ENCODE measurements at places on chromosomes 11 and 22.

GRCh38 chr11:10580623-10581022 is 12.2 kb upstream of the LYVE1 start:
- no peak for DNase-seq

- no peak for DNase-seq
Measured at GRCh38 chr11:126188332-126189108, 22.9 kb downstream of the RPUSD4 start.

DNA sequence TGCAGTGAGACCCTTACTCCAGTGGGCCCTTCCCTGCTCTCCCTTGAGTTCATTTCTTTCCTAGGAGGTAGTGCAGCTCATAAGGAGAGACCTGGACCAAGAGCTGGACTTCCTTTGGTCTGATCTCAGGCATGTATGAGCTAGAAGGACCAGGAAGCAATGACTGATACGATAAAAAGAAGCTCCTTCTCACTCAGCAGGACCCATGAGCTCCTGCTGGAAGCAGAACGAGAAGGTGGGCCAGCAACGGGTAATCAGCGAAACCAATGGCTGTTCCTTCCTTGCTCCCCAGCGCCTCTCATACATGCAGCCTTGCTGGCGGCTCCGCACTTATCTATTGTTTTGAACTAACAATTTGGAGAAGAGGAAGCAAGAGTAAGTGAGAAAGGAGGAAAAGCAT is 56.8 kb downstream of the RPUSD4 start:
- DNase-seq: no peak

DNA sequence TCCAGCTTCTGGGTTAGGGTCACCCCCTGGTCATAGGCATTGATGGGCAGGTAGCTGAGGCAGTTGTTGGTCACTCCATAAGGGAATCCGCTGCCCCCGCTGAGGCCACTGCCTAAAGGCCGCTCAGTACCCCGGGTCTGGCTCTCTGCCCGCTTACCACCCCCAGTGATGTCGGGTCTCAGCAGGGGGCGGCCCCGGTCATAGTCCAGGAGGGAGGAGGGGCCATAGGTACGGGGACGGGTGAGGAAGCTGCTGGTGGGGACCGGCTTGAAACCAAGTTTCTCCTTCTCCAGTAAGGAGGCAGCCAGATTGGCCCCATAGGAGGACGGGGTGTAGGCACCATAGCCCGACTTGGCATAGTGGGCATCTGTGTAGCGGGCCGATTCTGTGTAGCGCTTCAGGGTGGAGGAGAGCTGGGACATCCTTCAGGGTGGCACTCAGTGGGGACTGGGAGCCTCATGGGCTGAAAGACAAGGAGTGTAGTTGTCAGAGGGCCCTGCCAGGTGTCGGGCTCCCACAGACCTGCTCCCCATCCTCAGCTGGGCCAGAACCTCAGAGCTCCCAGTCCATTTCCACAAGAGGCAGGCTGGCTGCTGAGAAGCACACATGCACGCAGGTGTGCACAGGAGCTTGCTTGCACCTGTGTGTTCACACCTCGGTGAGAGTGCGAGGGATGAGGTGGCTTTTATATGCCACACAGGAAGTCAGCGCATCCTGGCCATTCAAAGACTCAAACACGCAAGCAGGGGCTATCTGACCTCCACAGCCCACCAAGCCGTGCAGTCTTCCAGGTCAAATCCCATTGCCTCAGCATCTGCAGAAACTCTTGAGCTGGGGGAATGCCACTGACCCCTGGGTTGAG is 8.2 kb downstream of the USP2 start:
- DNase-seq: no peak

- no peak for DNase-seq
Measured at GRCh38 chr22:42879371-42880021, 22.4 kb upstream of the ARFGAP3 start.

DNA sequence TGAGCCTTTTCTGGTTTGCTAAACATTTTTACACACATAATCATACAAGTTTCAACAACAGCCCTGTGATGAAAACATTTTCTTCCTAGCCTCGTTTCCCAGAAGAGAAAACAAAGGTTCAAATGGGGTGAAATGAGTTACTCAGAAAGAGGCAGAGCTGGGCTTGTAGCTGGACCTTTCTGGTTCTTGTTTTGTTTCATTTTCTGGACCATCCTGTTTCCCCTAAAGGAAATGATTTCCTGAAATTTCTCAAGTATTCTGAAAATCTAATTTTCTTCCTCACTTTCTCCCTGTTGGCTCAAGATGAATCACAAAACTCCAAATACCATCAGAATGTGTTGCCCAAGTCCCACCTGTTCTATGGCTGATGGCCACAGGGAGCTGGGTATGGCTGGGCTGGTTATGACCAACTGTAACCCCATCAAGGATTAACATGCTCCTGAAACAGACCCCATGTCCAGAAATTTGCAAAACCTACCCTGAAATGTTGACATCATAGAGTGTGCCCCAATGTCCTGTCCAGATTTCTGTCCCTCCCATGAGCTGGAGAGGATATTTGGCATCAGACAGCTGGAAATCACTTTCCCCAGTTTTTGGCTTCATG is 6.7 kb upstream of the APOL4 start:
- DNase-seq: no peak

- no peak for DNase-seq
Measured at GRCh38 chr11:65880844-65881421, 1.3 kb downstream of the CTSW start.

DNA sequence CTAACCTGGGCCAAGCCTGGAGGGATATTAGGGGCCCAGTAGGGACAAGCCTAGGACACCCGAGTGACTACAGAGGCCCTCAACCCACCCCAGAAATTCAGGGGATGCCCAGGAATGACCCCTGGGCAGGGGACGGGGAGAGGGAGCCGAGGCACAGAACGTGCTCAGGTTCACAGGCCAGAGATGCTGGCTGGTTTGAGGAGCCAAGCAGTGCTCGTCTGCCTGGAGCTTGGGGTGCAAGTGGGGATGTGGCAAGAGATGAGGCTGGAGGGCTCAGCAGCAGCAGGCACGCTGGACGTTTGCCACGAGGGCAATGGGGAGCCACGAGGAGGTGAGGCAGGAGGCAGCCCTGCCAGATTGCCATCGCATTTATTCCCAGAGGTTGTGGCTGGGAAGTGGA is 34.0 kb upstream of the EMID1 start:
- no peak for DNase-seq

DNA sequence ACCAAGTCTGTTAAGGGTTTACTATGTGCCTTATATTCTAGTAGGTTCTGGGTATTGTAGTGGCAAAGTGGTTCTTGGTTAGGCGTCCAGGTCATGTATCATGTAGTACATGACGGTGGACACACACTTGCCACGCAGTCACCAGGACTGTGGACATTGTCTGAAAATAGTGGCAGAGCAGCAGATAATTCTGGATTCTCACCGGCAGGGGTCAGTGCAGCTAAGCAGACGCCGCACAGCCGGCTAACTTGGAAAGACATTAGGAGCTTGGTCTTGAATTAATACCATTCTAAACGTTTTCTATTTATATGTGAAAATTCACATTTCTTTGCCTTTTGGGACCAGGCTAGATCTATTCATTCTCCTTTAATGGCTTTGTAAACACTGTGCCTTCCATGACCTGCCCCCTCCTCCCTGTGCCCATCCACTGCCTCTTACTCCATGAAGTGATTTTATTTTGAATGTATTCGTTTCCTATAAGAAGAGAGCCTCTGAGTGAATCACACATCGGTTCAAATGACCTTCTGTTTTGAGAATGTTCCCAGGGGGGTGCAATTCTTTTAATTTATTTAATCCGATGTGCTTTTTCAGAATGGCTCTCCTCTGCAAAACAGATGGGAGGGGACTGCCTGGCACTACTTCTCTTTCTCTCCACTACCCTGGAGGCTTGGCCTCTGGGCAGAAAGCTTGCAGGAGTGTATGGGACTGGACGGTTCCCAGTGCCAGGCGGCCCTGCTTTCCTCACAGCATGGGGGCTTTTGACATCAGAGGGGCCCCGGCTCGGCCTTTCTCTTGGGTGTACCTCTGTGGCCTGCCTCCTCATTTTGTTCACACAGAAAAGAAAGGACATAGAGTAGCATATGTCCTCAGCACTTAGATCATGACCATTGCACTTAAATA is 378.0 kb downstream of the NTM start:
- no peak for DNase-seq

DNA sequence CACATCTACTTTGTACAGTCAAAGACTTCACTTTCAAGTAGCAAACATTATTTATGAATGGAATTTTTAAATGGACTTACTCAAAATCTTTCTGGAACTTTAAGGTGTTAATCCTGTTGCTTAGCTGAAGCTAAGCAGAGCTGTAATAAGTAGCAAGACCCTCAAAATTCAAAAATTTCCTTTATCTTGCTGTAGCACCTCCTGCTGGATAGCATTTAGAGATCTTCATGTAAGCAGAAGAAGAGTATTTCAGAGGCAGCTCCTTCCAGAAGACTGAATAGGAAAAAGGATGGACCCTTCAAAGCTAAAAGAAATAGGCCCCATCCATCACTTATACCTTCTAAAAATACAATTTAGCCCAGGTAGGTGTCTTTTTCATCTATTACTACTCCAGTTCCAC is 3.4 kb downstream of the PHF21A start:
- DNase-seq: no peak

GRCh38 chr11:74182635-74183034 is 11.5 kb downstream of the PPME1 start:
- no peak for DNase-seq

DNA sequence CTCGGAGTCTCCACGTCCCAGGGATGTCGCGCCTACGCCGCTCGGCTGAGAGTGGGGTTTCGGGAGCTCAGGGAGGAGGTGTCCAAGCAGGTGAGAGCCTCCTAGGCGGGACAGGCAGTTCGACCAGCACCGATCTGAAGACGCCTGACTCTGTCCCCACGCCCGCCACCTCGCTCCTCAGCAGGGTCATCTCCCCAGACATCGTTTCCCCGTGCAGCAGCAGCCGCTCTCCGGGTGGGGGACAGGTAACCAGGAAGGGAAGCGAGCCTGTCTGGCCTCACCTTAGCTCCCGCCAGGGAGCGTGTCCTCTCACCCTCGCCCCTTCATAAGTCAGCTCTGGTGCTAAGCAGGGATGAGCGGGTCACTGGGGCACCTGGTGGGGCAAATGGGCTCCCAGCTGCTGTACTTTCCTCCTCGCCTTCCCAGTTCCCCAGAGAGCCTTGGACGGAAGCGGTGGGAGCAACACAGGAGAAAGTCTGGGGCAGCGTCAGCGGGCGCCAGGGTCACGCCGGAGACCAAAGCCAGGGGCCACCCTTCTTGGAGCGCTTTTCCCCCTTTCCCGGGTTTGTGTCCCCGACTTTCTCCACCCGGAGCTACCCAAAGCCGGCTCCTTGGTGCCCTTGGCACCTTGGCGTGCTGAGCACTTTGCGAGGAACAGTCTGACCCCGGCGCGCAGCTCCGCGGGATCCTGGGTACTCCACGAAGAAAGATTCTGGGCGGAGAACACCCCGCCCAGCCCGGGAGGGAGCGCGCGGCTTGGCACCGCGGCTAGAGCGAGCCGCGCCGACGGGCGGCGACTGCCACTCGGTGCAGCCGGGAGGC is 1.6 kb downstream of the SPON1 start:
- no peak for DNase-seq

DNA sequence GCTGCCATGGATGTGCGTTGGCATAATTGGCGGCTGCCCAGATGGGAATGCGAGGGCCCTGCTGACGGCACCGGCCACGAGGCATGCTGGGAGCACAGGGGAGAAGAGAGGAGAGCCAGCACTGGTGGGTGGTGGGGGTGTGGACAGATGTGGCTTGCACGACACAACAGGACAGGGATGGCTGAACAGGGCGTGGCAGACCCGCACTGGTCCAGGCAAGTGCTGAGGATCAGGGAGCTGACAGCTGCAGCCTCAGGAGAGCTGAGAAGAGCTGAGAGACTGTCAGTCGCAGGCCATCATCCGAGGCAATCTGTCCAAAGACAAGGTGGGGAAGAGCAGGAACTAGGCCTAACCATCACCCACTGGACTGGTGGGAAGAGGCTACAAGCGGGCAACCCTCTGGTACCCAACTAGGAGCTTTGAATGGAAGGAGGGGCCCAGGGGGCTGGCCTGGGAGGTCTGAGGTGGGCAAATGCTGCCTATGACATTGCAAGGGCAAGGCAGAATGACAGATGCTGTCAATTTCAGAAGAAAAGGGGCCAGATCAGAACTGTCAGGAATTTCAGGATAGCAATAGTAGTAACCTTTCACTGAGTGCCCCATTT is 2.4 kb downstream of the GNB1L start:
- no peak for DNase-seq

- no peak for DNase-seq
Measured at GRCh38 chr11:104602643-104603042, 295.6 kb downstream of the CASP12 start.

- DNase-seq: no peak
Measured at GRCh38 chr11:68446046-68446725, 14.4 kb upstream of the PPP6R3 start.

DNA sequence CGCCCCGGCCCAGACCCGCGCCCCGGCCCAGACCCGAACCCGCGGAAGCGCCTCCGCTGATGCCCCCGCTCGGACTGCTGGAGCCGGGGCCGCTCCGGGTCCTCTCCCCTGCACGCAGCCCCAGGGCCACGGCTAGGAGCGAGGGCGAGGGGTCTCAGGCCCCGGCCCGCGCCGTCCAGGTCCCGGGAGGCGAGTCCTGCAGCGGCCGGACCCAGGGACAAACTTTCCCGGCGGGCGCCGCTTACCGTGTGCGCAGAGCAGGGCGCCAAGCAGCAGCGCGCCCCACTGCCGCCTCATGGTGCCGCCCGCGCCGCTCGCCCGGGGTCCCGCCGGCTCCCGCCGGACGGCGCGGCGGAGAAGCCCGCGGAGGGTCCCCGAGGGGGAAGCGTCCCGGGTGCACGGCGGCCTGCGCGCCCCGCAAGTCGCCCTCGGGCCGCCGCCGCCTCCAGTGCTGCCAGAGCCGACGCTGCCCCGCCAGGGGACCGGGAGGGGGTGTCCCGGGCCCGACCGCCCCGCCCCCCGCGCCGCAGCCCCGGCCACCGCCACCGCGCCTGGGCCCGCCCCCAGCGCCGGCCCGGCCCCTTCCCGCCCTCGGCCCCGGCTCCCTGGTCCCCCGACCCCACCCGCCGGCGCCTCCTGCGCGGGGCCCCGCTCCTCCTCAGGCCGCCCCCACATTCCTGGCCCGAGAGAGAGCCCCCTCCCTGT is at the start of gene LRP4:
TSS of gene LRP4 (minus strand) at position 468 of the 705 bp plus-strand sequence. CDS start at position 297, 171 bp downstream.
- DNase-seq: no peak

DNA sequence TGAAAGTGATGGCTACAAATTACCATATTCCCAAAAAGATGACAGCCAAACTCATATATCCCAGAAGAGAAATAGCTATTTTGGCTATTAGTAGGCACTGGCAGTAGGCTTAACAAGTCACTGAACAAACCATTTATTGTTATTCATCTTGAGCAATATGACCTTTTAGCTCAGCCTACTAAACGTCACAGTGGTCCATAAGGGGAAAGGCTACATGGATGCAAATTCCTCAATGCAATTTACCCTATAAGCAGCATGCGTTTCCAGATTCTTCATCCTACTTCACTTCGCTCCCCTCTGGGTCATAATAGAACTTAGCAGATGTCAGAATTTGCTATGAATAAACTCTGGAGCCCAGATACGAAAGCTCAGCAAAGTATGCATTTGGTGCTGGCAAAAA is 114.0 kb downstream of the SIK3 start:
- DNase-seq: no peak

DNA sequence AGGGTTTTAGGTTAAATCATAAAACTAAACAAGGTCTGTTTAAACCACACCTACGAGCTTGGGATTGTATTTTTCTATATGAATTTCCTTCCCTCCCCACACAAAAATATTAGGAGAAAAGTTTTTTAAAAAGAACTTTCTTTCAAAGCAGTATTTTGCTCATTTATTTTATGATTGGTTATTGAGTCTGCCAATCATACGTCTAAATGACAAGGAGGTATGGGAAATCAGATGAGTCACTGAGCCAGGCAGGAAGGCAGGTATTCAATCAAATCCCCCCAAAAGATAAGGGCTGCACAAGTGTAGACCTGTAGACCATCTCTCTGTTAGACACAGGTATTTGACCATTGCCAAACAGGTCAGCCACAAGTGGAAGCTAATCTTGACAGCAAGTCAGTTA is 440.1 kb upstream of the CCDC90B start:
- DNase-seq: no peak

All from stimulated activated CD4-positive, alpha-beta T cell treated with anti-CD3 and anti-CD28 coated beads, Interleukin-1b, Interleukin-23, amount 100 ng/mL, for 1 hour (primary cell).